ENCODE measurements at places on chromosomes 12 and 14.

GRCh38 chr14:81245771-81246170 is 25.0 kb upstream of the GTF2A1 start:
- DNase-seq: no peak

- DNase-seq: no peak
These were observed 16.6 kb downstream of the RFLNA start for GRCh38 chr12:124311292-124312109.

DNA sequence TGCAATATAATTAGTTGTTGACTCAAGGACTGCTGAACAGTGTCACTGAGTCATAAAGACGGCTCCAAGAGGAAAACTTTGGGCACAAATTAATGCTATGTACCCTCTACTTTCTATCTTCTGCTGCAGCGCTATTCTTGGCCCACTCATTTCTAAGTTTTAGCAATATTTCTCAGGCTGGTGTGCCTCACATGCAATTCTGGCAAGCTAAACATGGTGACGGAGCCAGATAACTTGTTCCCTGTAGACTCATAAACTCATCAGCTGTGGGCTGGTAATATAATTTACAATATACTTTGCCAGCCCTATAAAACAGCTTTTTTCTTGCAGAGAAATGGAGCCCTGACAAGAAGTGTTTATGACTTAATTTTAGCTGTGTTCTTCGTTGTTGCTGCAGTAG is 615.1 kb downstream of the NRXN3 start:
- DNase-seq: no peak

- DNase-seq: no peak
These were observed 6.0 kb upstream of the NUDT14 start for GRCh38 chr14:105187116-105187515.

GRCh38 chr12:12934556-12934955 is 17.4 kb downstream of the GPRC5D start:
- no peak for DNase-seq

GRCh38 chr12:13100882-13101769 is 2.3 kb downstream of the GSG1 start:
- peak; percentile 97 for DNase-seq

Measured in CD4-positive, alpha-beta T cell treated with Interleukin-15 for 4 hours (primary cell).